ENCODE measurements at places on chromosomes 5 and 9.

DNA sequence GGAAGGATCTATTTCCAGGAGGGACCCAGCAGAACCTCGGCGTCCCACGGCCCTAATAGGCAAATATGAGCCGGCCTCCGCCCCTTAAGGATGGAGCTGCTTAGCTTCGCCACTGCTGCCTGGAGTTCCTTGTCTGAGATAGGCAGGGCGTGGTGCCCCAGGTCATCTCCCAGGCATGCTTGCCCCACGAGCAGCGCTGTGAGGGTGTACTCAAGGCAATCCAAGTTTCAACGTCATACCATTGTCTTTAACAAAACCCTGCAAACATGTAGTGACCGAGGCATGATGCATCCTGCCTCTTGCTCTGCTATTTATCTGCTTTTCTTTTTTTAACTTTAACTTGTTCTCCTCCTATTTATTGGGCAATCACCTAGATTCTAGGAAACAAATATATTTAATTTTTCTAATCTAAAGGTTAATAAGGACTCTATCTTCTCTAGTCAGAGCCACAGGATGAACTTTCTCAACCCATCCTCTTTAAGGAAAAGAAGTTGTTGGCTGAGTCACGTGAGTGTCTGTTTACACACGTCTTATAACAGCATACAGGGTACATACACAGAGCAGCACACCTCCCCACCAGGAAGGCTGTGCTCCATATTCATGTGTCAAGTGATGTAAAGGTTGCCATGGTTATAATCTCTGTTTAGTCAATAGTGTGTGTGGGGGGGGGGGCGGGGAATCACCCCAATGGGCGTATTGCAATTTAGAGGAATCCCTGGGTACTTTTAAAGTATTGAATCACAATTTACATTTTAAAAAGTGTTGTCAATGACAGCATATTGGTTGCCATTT is 27.3 kb upstream of the ZSWIM6 start:
- no peak for DNase-seq

- DNase-seq, result no peak
These were observed 408.5 kb downstream of the TMEM38B start for GRCh38 chr9:106102821-106103220.

DNA sequence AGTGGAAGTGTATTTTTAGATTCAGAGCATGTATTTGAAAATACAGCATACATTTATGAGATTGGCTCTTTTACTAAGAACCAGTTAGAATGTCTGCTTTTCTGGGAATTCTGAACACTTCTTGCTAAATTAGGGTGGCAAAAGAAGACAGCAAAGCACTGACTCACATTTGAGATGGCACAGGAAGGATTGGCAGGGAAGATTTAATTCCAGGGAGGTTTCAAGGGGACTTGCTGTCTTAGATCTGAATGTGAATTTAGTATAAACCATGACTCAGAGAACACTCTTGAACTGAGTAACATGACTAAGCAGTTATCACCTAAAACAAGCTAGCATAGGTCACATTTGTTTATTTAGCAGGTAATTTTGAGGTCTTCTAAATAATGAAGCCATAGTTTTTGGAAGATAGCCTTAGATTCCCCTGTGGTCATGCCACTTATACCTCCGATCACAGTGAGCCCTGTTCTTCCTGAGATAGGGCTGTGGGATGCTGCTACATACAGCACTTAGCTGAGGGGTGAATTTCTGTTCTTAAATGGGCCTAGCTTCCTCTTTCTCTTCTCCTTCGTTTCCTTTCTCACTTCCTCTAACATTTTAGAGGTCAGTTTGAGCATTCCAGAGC is 173.8 kb downstream of the PCSK1 start:
- no peak for DNase-seq

DNA sequence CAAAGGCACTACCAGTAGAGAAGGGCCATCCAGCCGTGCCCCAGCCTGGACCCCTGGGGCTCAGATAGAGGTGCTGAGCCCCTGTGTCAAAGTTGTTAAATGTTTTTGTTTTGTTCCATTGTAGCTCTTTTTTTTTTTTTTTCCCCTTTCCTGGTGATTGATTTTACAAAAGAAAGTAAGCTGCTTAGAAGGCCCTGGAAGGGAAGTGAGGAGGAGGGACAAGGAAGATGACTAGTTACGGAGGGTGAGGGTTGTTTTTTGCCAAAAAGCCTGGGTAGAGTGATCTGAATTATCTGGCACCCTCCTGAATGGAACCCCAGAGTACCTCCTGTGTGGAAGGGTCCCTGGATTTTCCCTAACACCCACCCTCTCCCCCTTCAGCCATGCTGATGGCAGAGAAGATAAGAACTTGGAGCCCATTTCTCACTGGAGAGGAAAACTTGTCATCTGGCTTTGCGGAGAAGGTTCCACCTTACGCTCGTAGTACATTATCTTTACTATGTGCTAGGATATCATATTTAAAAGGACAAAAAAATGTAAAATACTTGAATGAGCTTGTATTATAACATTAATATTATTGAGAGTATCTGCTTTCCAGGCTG is 33.4 kb downstream of the FAXDC2 start:
- no peak for DNase-seq

DNA sequence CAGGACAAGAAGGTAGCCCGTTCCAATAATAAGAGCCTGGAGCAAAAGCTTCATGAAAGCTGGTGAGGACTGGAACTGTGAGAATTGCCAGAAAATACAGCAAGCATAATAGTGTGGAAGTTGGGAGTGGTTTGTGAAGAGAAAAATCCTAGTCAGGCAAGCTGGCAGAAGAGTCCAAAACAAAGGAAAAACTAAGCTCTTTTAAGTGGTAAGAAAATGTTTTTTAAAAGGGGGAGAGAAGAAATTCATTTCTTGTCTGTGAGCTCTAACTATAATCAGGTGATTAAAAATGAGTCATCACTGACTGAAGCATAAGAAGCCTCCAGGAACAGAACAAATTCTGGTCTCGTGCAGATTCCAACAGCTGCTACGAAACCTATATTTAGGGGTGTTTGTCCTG is 102.6 kb downstream of the CAAP1 start:
- DNase-seq, result no peak

DNA sequence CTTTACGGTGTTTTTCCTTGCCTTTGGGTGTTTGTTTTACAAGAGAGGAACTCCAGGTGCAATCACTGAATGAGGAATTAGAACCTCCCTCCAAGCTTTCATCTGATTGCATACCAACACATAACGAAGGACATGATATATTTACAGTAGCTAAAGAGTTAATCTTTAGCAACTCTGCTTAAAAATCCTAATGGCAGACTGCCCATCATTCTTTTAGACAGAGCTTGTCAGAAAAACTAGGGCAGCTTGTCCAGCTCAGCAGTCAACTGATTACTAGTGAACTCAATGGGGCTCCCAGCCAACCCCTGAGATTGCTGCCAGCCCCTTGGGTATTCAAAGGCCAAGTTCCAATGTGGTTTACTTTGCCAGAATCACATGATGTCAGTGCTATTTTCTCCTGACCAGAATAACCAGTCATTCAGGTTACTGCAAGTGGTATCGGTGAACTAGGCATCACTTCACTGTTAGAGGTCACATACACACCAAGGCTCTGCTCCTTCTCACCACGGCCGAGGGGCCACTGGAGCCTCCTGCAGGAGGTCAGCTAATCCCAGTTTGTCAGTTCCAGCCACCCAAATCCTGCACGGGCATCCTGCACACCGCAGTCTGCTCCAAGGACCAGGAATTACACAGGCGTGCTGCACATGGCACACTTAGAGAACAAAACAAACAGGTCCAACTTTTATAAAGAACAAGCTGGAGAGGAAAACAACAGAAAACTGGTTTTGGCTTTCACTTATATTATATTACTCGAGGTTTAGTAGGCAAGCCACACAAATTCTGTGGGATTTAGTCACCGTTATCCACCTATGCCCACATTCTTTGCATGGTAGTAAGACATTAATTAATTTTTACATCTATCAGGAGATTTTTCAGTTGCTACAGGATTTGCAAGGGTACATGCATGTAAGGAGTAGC is 62.5 kb downstream of the NFIB start:
- no peak for DNase-seq

- no peak for DNase-seq
These were observed 2.2 kb downstream of the NXNL2 start for GRCh38 chr9:88536951-88537760.

GRCh38 chr9:107394264-107394663 is 95.3 kb downstream of the KLF4 start:
- DNase-seq, result no peak

DNA sequence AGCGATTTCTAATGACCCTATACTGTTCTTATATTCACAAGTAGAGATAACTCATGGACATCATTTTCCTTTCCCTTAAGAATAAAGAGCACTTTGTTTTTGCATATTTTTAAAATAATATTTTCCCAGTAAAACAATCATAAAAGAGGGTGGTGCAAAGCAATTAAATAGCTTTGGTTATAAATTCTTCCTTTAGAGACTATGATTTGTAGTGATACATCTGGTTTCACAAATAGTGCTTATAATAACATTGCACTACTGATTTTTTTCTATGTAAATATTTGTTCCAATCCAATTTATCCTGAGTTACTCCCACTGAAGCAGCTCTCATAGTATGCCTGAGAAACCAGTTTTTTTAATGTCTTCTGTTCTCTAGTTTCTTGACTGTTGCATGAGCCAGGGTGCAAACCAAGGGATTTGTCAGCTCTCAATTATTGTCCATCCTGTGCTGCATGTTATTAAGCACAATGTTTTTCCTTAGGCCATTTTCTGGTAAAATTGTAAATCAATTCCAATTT is 74.7 kb downstream of the LURAP1L start:
- DNase-seq, result no peak

GRCh38 chr9:557601-558201 is 283.8 kb upstream of the DMRT1 start:
- no peak for DNase-seq

DNA sequence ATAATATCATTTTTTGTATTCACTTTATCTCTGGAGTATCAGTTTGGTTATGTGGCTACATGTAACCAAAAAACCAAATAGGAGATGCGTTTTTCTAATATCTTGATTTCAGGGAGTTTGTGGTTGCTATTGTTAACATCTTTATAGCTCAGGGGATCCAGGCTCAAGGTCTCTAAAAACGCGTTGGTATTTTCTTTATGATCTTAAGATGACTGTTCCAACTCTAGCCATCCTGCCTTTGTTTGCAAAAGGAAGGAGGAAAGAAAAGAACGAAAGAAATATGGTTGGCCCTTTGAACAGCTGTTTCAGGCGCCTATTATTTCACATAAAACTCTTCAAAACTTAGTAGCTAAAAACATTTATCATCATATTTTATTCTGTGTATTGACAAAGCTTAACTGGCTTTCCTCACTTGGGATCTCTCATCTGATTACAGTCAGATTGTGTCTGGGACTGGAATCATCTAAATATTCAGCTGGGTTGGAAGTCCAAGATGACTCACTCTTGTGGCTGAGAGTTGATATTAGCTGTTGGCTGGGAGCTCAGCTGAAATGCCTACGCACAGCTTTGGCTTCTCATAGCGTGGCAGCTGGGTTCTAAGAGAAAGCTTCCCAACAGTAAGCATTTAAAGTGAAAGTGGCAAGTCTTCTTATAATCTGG is 60.1 kb downstream of the FAM174A start:
- no peak for DNase-seq

DNA sequence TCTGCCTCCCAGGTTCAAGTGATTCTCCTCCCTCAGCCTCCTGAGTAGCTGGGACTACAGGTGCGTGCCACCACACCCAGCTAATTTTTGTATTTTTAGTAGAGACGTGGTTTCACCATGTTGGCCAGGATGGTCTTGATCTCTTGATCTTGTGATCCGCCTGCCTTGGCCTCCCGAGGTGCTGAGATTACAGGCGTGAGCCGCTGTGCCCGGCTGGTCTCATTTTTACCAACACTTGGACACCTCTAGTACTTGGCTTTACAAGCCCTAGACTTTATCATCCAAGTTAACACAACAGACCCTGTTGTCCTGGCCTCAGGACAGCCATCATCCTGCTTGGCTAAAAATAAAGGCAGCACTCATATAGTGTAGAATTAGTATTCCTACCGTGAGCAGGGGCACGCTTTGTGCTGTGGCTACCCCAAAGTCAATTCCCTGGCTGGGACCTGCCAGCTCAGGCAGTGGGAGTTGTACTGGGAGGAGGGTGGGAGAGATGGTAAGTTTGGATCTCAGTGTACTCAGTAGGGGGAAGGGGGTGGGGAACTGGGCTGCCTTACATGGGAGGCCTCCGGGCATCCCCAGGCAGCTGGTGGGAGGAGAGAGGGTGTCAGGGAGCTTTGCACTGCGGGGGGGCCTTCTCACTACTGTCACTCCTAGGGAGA is 6.6 kb downstream of the PDZD2 start:
- DNase-seq, result no peak

DNA sequence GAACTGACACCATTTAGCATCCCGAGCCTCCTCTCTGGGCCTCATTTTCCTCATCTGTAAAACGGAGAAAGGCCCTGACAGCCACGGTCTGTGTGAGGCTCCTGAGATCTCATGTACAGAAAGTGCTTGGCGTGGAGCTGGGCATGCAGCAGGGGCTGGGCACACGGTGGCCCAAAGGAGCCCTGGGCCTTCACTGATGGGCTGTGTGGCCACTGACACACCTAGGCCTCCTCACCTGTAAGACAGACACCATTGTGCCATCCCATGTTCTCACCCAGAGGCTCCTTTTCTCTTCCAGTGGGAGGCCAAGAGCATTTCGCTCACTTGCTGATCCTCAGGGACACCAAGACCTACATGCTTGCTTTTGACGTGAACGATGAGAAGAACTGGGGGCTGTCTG is 1.6 kb downstream of the ORM1 start:
- no peak for DNase-seq

- no peak for DNase-seq
These were observed 57.0 kb upstream of the NEURL1B start for GRCh38 chr5:172583931-172584511.

GRCh38 chr9:136007276-136007933 is 46.2 kb upstream of the UBAC1 start:
- DNase-seq, result no peak

DNA sequence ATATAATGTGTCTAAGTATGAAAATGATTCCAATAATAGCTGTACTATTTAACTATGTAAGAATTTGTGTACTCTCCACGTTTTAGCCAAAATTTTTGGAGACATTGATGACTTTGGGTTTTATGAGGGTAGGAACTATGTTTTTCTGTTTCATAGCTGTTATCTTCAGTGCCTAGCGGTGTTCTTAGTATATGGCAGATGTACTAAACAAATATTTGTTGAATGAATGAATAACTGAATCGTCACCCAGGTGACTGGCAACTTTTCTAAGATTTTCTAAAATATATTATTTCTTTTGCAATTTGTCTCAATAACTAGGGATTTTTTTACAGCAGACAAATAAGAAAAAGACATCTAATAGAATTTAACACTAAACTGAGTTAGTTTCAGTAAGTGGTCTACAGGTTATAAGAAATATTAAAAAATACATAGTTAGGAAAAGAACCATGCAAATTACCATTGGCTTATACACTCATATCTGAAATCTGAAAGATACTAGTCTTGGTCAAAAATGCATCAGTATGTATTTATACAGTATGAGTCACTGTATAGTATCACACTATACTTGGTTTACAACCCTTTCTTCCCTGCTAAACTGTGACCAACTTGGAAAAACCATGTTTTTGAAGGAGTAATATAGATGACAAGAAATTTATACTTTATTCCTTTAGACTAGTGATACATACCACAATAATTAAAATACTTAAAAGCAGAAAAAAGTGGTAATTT is 10.5 kb upstream of the ERCC6L2 start:
- no peak for DNase-seq

GRCh38 chr5:42390115-42390514 is 33.1 kb upstream of the GHR start:
- DNase-seq, result no peak
